ENCODE measurements at places on chromosomes 5 and 9.

DNA sequence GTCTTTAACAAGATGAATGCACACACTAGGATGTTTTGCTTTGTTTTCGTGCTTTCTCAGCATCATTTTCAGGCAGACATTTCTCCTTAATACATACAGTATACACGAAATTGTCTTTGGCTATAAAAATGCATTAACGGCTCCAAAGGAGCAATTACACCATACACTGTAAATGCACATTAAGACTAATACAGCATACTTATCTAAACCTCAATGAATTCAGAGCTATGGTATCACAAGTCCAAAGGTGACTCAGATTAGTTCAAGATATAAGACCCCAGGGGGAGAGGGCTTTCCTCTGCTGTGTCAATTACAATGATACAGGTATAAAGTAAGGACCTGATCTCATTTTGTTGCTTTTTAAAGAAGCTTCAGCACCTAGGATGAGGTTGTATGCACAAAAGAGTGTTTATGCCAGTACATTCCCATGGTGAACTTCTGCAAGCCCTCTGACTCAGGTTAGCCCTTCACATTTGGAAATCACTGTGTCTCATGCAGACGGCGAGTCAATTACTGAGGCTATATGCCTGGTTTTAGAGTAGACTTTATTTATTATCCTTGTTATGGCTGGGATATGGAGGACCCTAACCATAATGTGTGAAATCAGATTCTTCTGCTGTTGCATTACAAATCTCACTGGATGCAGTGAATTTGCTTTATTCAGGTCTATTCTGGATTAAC lies 233.3 kb downstream of the ZNF608 start:
- no peak for DNase-seq

GRCh38 chr5:14900693-14901461 lies 29.3 kb upstream of the ANKH start:
- DNase-seq, result no peak

GRCh38 chr5:97165726-97166125 lies 17.3 kb downstream of the RIOK2 start:
- no peak for DNase-seq

GRCh38 chr9:113590991-113591898 lies 127.7 kb downstream of the RGS3 start:
- no peak for DNase-seq

DNA sequence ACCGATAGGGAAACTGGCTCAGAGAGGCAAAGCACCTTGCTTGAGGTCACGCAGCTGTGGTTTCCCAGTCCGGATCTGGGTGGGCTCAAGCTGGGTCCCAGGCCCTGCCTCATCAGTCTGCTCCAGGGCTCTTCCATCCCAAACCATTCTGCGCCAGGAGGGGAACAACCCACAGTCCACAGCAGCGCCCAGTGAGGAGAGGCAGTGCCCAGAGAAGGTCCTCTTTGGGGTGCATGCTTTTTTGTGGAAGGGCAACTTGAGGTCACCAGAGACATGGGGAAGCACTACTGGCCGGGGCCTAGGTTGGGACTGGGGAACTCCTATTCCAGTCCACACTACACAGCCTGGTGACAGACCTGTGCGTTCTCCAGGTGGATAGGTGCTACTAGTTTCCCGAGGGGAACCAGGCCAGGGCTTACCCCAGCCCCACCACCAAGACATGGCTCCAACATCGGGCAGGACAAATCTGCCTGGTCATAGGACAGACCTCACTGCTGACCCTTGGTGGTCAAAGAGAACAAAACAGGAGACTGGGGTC lies 62.5 kb upstream of the RNF130 start:
- no peak for DNase-seq

DNA sequence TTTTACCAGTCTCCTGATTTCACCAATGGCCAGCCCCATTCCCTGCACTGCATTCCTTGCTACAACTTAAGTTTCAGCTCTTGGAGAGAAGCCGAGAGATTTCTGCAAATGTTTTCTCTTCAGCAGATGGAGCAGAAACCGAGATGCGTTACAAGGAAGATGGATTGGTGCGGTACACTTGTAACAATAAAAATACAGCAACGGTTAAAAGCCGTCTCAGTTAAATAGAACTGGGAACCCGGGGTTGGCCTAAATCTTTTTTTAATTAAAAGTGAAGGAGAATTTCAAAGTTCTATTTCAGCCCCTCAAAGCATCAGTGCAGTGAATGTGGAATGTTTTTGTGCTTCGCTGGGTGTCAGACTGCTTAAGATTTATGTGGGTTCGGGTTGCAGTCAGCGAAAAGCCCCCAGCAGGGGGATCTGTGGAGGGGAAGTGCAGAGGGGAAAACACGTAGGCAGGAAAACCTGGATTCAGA lies 19.8 kb downstream of the BRINP1 start:
- no peak for DNase-seq

DNA sequence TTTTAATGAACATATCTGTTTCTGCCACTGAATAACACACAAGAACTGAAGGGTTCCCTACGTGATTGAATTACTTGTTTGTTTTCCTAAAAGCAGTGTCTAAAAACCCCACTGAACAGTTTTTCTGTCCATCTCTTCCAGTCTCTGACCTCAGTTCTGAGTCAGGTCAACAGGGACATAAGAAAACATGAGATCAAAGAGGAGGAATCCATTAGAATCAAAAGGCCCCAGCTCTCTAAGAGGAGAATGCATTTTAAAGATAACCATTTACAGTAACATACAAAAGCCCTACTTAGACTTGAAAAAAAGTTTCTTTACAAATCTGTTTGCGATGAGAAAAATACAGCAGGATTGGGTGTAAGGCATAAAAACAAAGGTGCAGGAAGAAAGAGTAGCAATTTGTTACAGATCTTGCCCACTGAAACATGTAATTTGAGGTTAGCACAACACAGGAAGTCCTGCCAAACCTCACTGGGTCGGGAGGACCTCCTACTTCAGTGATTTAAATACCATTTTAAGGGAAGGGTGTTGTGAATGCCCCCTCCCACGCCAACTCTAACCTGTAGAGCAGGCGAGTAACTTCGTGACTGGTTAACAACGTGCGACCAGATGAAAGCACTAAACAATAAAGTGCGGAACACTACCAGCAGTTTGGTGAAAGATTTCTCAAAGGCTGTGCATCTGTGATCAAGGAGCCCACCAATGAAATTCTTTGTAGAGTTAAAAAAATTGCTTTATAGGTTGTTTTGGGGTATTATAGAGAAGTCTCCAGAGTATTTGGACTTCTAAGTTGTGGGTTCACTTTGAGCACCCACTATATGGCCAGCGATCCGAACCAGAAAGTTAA lies 1.3 kb downstream of the QSOX2 start:
- no peak for DNase-seq

DNA sequence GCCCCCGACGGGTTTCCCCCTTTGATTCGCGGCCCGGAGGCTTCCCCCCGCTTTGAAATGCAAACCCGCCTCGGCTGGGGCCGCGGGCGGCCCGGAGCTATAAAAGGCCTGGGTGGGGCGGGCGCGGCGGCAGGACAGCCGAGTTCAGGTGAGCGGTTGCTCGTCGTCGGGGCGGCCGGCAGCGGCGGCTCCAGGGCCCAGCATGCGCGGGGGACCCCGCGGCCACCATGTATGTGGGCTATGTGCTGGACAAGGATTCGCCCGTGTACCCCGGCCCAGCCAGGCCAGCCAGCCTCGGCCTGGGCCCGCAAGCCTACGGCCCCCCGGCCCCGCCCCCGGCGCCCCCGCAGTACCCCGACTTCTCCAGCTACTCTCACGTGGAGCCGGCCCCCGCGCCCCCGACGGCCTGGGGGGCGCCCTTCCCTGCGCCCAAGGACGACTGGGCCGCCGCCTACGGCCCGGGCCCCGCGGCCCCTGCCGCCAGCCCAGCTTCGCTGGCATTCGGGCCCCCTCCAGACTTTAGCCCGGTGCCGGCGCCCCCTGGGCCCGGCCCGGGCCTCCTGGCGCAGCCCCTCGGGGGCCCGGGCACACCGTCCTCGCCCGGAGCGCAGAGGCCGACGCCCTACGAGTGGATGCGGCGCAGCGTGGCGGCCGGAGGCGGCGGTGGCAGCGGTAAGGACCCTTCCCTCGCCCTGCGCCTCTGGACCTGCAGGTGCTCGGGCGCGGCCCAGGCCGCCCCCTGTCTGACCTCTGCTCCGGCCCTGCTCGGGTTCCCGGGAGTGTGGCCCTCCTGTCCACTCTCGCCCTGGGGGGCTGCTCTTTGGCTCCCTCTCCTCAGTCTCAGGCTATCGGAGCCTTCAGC lies at the start of gene CDX1:
CDX1 (plus strand) TSS at position 129 of the 862 bp plus-strand sequence; CDS start at position 228, 99 bp downstream.
- no peak for DNase-seq

DNA sequence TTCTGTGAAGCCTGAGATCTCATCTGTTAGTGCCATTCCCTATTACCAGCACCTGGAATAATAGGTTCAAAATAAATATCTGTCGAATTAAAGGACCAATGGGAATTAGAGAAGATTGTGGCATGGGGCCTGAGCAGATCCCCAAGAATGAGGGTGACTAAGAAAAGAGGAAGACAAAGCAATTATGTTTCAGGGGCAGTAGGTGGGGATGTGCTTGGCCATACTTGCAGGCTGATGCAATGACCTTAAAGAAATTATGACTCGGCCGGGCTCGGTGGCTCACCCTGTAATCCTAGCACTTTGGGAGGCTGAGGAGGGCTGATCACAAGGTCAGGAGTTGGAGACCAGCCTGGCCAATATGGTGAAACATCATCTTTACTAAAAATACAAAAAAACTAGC lies 562.8 kb downstream of the PTPRD start:
- DNase-seq, result no peak

DNA sequence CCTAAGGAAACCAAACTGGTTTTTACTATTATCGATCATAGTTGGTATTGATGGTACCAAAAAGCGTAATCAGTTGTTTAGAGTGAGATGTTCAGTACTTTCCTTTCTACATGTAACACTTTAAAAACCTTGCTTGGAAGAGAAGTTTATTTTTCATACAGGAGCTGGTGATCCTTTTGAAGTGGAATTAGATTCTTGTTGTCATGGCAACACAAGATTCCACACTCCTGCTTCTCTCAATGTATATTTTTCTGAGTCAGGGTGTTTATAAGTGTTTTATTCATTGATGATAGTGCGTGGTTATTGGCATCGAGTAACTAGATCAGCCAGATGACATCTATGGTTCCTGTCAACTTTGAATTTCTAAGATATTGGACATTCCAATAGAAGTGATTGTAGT lies 181.1 kb upstream of the CHD1 start:
- DNase-seq, result no peak

- DNase-seq, result peak; percentile 63
These were observed 44.0 kb downstream of the OTULIN start for GRCh38 chr5:14708551-14708950.

GRCh38 chr9:96581786-96582185 lies 37.9 kb downstream of the CDC14B start:
- DNase-seq, result no peak

GRCh38 chr9:114157516-114158176 lies 2.3 kb downstream of the COL27A1 start:
- DNase-seq, result no peak

- no peak for DNase-seq
These were observed 350.2 kb downstream of the DTWD2 start for GRCh38 chr5:118637947-118638670.

- DNase-seq, result no peak
These were observed 189.4 kb downstream of the CCDC192 start for GRCh38 chr5:127892467-127893207.

- DNase-seq, result no peak
These were observed 29.4 kb downstream of the RAD23B start for GRCh38 chr9:107312376-107313050.

GRCh38 chr9:87290241-87291052 lies 207.2 kb upstream of the DAPK1 start:
- no peak for DNase-seq

DNA sequence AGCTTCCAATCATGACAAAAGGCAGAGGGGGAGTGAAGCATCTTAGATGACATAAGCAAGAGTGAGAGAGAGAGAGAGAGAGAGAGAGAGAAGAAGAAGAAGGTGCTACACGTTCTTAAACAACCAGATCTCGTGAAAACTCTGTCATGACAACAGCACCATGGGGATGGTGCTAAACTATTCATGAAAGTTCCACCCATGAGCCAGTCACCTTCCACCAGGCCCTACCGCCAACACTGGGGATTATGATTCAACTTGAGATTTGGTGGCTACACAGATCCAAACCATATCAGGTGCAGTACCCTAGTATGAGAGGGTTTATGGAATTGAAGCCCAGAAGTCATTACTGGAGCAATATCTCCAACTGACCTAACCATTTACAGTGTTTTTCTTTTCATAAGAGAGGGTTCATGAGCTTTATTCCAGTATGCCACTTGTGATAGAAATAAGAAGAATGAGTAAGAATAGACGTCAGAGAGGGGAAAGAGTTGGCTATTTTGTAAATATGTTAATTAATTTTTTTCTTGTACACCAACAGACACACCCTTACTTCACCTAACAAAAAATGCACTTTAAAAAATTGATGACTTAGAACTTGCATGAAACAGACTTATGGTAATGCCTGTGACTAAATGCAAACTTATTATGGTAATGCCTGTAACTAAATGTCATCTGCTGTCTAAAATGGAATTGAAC lies 680.4 kb upstream of the ITGA1 start:
- DNase-seq, result no peak

DNA sequence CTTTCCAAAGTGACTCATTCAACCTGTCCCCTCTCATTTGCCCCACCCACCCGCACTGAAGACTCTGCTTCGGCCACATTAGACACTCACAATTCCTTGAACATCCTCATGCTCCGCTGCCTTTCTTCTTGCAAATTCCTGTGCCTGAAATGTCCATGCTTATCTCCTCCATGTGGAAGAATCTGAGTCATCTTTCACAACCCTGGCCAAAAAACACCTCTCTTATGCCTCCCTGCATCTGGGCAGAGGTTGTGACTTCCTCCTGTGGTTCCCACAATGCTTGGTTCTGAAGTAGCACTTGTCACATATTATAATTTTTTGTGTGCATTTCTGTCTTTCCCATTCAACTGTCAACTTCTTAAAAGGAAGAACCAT lies 238.6 kb downstream of the ENC1 start:
- DNase-seq, result peak; percentile 48

DNA sequence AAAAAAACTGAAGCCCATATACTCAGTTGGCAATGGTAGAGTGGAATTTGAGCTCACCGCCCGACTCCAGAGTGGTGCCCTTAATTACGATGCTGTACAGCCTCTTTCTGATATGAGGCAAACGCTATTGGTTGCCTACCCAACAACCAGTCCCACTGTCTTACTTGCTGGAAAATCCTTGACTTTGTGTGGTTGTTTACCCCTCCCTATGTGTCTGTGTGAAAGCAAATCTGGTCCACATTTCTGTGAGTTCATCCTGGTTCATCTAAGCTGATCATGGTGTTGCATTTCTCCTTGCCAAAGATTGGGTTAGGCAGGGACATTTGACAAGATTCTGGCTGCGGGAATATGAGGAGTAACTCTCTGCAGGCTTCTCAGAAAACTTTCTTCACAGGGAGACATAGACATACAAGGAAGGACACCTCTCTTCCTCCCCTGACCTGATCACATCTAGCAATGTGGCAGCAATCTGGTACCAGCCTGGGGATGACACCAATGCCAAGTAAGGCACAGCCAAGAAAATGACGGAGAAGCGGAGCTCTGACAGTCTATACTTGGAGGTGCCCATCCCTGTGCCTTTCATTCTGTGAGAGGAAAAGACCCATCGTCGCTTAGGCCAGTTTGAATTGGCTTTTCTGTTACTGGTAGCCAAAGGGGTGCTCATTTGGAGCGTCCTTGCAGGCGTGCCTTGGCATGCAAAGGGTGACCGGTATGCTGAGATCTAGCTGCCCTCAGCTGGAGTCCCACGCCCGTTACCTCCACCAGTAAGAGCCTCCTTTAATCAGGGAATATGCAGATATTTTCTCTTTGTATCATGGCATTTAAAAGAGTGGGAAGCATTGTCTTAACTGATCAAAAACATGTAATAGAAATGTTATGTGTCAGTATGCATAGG lies 124.3 kb downstream of the AOPEP start:
- no peak for DNase-seq

Measured in epithelial cell of proximal tubule (primary cell).